ENCODE measurements at places on chromosomes 4 and X.

GRCh38 chr4:104749062-104749461, 254.4 kb upstream of the CXXC4 start:
- DNase-seq, result no peak

- DNase-seq, result no peak
Measured at GRCh38 chrX:149060921-149061320, 444.2 kb downstream of the IDS start.

DNA sequence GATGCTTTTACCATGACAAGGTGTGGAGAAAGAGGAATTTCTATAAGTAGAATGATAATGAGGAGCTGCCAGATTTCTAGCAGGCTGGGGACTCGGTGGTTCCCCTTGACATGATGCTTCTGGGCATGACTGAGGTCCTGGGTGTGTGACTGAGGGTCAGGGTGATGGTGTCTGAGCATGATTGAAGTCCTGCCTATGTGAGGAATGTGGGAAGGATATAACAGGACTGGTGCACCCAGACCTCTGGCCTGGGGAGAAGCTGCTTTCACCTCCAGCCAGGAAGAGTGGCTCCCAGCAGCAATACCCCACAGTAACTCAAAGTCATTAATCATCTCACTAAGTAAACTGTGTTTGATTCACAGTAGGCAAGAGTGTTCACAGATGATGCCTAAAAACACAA, 17.4 kb downstream of the SORBS2 start:
- no peak for DNase-seq

- DNase-seq, result no peak
Measured at GRCh38 chrX:39519566-39520301, 578.0 kb downstream of the BCOR start.

GRCh38 chr4:8388528-8388870, 52.0 kb downstream of the ACOX3 start:
- DNase-seq, result no peak

DNA sequence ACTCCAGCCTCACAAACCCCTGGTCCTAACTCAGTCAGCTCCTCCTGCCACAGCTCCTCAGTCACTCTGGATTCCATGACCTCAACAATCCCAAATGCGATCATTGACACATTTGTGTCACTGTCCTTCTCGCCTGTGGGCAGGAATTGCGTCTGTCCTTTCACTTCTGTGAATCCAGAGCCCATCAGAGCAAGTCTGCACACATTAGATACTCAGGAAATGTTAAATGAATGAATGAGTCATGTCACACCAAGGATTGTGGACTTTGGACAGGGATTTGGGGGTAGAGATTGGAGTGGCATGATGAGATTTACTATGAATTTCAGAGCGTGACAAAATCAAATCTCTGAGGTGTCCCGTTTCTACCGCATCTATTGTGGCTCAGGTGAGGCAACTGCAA, 11.8 kb upstream of the CLDN24 start:
- no peak for DNase-seq

DNA sequence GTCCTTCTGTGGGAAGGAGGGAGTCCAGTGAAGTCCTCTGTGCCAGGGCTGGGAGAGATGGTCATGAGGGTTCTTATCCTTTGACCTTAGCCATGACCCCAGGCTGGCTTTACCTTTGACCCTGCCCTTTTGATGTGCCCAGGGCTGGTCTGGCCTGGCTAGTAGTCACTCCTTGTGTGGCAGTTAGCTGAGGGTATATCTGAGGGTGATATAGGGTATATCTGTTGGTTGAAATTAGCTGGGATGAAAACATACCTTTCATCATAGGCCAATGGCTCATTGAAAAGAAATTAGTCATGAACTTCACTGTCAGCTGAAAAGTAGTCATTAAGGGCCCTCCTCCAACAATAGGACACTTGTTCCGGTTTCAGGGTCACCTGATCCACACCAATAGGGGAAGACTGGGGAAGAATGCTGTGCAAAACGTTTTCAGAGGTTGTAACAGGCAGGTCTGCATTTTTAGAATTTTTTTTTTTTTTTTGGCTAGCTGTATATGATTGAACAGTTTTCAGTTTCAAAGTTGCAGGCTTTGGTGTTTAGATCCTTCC, 74.6 kb upstream of the STOX2 start:
- no peak for DNase-seq

DNA sequence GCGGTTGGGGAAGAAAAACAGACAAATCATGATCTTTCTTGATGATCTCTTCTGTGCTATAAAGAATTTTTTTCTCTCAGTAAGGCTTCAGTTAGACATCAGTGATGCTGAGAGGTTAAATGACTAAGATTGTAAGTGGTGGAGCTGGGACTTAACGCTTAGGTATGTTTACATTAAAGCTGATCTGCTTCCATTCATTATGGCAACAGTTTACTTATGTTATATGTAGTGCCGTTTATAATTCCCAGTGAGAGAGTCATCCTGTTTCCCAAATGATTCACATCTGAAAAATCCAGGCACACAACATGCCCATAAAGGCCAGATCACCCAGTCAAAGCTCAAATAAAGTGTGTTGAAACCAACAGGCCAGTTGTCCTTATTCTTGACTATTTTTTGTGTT, 50.1 kb downstream of the CENPVL3 start:
- DNase-seq, result no peak

GRCh38 chrX:142214081-142214480, 9.0 kb upstream of the MAGEC2 start:
- DNase-seq, result no peak

DNA sequence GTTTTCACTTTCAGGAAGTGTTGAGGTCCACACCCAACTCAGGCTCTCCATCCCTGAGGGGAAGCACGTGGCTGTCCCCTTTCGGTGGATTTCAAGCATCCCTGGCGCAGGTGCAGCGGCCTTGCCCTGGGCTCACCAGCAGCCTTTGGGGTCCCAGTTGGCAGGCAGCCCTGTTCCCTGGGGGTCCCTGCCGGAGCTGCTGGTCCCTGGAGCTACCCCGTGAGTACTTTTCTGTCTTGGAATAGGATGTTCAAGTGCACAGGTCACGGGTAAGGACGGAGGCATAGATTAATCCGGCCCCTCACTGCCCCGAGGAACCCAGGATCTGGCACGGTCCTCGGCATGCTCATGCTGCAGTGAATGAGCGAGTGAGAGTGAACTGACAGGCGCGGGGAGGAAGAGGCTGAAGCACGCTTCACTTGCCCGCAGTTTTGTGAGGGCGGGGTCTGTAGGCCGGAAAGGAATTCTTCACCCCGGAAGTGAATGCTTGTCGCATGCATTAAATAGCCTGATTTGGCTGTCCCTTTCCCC, 117.2 kb upstream of the FAT1 start:
- no peak for DNase-seq

DNA sequence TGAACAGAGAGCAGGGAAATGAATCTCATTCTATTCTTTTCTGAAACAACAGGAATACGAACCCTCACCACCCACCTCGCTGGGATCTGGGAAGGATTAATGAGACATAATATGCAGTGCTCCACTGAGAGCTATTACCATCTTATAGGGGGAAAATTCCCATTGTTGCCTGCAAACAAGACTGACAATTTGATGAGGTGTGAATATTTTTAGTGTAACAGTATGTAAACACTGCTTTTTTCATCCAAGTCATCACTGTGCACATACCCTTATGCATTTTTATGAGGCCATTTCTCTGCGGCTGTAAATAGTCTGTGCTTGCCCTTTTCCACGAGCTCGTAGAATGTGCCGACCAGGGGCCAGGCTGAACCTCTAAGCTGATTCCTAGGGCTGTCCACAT, 285.6 kb upstream of the CPEB2 start:
- no peak for DNase-seq

DNA sequence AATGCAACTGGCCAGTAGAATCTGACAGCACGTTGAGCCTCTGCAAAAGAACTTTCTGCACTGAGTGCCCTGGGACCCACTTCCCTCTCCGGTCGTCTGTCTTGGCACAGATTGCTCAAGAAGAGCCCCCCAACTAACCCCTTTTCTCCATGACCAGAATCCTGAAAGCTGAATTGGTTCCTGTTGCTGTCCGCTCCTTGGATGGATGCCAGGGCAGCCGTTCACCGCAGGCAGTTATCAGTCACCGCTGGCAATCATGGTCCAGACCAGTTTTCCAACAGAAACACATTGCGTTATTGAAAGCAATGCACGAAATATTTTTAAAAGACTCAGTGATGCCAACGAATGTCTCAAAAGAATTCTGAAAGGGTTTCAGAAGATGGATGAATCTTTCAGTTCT, 733.7 kb upstream of the FRG1 start:
- no peak for DNase-seq

GRCh38 chr4:88605736-88606135, 13.5 kb downstream of the HERC3 start:
- DNase-seq, result no peak

GRCh38 chr4:52244848-52245247, 193.7 kb downstream of the SPATA18 start:
- no peak for DNase-seq

GRCh38 chrX:67523002-67523681, 20.7 kb upstream of the AR start:
- DNase-seq, result no peak

GRCh38 chr4:13944095-13944511, 316.6 kb upstream of the BOD1L1 start:
- no peak for DNase-seq

GRCh38 chr4:185079271-185079905, 61.1 kb downstream of the HELT start:
- DNase-seq, result no peak
